ENCODE measurements at places on chromosomes 7 and 10.

DNA sequence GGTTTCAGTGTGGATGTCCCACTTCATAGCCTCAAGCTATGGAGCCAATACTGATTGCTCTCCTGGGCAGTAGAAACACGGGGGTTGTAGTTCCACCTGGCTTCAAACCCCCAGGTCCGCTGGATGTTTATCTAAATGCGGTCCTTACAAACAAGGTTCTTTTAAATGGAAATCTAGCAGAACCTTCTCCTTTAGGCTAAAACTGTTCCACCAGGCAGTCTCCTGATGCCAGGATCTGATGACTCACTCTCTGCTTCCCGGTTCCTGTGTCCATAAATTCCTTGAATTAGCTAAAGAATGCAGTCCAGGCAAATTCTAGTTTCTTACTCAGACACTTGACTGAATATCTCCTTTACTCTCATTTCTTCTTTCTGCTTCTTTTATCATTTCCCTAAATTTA is 108.4 kb upstream of the FAM3C start:
- DNase-seq = peak; percentile 76

DNA sequence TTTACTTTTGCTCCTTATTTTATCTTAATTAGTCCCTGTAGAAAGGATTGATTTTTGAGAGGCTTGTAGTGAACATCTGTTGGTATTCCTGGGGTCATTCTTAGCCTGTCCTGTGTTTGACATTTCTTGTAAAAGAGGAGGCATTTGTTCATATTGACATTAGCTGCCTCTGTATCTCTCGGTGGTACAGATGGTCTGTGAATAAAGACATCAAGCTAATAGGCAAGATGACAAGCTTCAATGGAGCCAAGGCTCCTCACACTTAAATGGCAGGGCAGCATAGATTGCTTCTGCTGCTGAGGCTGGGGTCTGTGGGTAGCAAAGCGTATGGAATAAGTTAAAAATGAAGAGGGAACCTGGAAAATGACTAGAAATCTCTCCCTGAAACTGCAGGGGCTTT is 687.6 kb downstream of the LRMDA start:
- DNase-seq = no peak

DNA sequence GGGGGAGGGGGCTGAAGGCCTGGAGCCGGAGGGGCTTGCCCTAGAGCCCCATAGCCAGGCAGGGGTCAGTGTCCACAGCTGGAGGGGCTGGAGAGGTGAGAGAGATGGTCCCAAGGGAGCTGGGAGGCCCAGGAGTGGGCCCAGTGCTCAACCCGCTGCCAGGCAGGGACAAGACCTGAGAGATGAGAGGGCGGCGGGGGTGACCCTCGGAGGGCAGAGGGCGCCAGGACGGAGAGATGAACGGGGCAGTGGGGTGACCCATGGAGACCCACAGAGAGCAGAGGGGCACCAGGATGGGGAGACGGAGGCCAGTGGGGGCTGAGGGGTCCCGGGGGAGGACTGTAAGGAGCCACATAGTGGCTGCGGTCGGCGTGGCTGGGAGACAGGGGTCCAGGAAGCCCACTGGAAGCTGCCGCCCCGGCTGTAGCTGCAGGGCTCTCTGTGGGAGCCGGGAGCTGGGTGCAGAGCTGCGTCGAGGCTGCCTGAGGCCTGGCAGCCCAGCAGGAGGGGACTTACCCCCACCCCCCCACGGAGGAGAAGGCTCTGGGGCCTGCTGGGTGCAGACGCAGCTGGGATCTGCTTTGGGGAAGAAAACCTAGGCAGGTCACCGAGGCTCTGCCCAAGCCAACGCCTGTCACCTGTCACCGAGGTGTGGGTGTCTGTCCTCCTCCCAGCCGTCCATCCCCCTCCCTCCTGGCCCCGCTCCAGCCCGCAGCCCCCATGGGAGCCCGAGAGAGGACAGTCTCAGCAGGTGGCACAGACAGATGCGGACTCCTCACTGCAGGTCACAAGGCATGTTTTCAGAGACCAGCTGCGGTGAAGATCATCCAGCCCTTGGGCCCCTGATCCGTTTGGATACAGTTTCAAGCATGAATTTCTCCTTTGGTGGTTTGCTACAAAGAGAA is 25.1 kb downstream of the PWWP2B start:
- no peak for DNase-seq

DNA sequence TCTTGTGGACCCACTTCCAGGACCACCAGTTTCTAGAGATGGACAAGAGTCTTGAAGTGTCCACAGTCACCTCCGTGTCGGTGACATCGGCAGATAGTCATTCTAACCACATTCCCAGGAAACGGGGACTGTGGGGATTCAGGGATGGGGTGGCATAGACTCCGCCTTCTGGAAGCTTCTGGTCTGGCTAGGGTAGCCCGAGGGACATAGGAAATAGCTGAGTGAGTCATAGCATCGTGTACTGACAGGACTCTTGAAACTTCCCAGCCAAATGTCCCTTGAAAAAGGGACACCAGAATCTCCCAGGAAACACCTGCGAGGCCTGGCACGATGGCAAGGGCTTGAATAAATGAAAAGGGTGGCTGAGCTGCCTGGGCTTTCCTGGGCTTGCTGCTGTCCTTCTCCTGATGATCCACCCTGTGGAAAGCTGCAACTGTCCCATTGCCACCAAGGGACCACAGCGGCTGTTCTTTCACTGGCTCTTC is 84.1 kb upstream of the LRRC4 start:
- DNase-seq = no peak

DNA sequence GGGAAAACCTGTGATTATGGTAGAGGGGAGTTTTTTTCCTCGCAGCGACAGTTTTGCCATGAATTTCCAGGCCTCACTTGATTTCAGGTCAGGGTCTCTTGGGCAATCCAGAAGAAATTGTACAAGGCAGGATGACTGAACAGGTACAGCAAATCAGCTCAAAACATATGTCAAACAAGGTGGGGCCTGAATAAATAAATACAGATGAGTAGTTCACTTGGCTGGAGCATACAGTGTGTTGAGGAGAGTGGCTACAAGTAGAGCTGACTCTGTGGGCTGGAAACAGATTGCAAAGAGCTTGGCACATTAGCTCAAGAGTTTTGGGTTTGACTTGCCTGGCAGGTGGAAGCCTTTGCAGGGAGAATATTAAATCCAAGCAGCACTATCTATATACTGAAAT is 15.0 kb downstream of the GIMAP8 start:
- no peak for DNase-seq

- no peak for DNase-seq
Observed at GRCh38 chr10:92727550-92727949, 37.8 kb downstream of the HHEX start.

DNA sequence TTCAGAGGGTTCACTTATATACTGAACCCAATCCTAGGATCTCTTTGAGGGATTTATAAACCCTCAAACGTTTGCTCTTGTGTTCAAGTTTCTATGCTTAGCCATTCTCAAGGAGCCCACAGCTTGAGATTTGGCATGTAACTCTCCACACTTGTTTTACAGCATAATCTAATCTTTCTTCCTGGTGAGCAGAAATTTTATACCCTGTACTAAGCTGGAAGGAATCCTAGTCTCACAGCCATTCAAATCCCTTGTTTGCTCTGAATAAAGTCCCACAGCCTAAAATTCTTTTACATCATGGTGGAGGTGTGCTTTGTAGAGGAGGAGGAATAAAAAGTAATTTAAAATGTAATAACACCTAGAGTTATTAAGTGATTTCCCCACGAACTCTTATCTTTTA is 5.3 kb upstream of the AGR2 start:
- no peak for DNase-seq

- DNase-seq = peak; percentile 97
Observed at GRCh38 chr10:62433181-62433692, 59.1 kb downstream of the ZNF365 start.

DNA sequence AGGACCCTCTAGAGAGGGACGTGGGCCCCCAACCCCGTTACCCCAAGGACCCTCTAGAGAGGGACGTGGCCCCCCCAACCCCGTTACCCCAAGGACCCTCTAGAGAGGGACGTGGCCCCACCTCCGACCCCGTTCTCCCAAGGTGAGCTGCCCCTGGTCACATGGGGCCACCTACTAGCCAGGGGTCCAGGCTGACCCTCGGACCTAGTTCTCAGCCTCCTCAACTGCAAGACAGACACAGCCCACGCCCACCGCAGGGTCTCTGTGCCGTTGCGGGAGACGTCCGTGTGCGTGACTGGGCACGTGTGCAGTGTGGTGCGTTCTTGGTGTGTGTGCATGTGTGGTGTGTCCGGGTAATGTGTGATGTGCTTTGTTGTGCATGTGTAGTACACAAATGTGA is 21.6 kb upstream of the UTF1 start:
- no peak for DNase-seq
